ENCODE measurements at places on chromosomes 5 and 9. TPM values are rescaled to one million over a fixed set of nuclear protein-coding genes. Genes with fewer than 3 reads are reported as not detected.

GRCh38 chr9:116090030-116090770 is 63.4 kb upstream of the PAPPA start:
- no peak for DNase-seq

GRCh38 chr9:89461265-89461664 is 36.6 kb downstream of the SEMA4D start:
- no peak for DNase-seq

GRCh38 chr5:9344751-9345240 is 201.1 kb downstream of the SEMA5A start:
- DNase-seq = no peak

The EQTN gene
- 0.53 TPM for total RNA-seq
